ENCODE measurements at places on chromosomes 6 and 20.

- DNase-seq, result no peak
These were observed 100.9 kb upstream of the PRDM1 start for GRCh38 chr6:105985098-105985815.

- no peak for DNase-seq
These were observed 12.1 kb downstream of the HIVEP1 start for GRCh38 chr6:12024216-12024615.

DNA sequence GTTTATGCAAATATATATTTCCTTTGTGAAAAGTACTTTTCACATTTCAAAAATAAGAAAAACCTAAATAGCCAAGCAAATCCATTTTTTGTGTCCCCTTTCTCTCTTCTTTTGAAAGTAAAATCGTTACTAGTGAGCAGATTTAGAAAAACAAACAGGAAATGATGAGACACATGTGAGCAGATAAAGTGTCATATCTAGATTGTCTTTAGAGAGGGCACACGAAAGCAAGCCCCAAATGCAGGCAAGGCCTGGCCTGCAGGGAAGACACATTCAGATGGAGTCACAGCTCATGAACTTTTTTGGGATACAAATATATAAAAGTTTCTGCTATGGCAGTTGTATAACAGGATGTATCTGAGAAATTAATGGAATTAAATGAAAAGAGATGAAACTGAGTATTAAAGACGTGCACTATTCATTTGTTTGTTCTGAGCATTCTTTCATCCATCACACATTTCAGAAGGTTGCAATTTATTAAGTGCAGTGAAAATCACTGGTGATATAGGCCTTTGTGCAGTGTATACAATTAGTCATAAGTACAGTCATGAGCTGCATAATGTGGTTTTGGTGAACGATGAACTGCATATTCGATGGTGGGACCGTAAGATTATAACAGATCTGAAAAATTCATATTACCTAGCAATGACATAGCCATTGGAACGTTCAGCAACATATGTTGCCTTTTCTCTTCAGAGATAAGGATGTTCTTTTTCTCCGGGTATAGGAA lies 101.4 kb downstream of the PACRG start:
- no peak for DNase-seq

DNA sequence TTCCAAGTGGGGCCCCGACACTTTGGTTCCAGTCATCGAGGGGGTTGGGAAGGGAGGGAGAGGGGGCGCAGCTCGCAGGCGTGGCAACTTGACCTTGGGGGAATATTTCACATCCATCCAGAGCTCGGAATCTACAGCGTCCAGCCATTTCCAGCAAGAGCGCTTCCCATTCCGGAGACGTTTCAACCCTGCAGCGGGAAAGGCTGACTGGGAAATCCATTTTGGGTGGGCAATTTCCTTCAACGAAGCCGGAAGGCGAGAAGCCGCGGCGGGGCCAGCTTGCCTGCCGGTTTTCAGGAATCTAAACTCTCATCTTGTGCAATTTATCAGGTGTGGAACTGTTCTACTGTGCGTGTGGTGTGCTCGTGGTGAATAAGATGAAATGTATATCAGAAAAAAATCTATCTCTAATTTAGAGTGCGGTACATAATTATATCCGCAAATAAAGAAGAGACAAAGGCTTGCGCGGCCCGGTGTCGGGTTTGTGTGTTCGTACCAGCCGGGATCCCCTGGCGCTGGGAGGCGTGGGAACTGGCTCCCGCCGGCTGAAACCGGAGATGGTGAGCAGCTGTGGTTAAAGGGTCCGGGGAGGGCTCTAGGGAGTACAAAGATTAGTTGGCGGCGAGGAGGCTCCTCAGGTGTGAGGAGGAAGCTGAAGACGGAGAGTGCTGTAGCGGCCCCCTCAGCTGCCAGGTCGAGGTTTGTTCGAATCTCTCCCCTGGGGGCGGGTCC lies 4.8 kb downstream of the SLC32A1 start:
- no peak for DNase-seq

- no peak for DNase-seq
These were observed 297.9 kb downstream of the TBC1D7 start for GRCh38 chr6:13030396-13030795.

DNA sequence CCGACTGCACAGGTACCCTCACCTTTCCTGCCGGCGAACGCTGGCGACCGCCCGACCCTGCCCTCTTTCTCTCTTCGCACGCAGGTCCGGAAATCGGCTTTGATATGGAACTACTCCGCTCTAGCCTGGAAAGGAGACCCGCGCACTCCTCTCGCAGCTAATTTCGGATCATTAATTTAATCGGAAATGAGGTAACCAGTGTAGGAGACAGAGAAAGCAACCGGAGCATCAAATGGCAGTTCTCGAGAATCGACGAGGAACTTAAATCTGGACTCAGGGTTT lies 949 bp upstream of the ATXN1 start:
- DNase-seq, result peak; percentile 66

GRCh38 chr6:121135425-121135824 lies 198.9 kb downstream of the TBC1D32 start:
- no peak for DNase-seq

DNA sequence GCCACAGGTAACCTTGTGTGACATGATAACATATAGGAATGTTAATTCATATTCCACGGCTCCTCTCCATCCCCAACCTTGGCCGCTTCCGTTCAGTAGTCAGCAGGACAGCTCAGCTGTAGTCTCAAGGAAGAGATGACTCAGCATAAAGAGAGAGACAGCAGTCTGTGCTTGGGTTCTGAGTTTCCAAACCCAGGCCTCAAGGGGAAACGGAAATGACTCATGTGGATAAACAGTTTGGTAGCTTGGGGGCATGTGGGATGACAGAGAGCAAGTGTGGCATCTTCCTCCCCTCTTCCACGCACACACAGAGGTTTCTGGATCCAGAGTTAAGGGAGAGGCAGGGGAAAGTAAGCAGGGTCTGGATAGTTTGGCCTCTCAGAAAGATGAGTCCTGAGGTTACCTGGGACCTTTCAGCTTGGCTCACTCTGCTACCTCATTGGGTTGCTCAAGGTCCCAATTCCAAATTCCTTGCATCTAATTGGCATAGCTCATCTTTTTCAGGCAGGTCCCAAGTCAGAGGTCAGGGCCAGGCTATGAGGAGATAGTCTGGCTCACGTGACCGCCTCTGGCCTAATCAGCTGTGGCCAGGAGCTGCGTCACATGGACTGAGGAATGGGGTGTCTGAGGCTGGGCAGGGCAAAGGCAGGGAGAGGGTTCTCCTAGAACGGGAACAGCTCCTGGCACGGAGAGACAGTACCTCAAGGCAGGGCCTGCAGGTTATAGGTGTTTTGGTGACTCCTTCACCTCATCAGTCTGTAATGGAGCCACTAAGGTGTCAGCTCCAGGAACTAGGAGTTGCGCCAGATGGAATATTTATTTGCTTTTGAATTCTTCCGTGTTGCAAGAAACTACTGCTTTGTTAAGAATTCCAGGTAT lies 36.5 kb upstream of the MLN start:
- peak; percentile 71 for DNase-seq

GRCh38 chr6:24902782-24903181 lies 33.0 kb downstream of the RIPOR2 start:
- no peak for DNase-seq

GRCh38 chr6:108165714-108166663 lies at the start of gene NR2E1:
Gene NR2E1, plus strand, starts transcription at chr6:108166022. Its CDS starts 744 bp downstream, at chr6:108166766.
- no peak for DNase-seq

- no peak for DNase-seq
These were observed 102.3 kb downstream of the DLL1 start for GRCh38 chr6:170188571-170189001.

DNA sequence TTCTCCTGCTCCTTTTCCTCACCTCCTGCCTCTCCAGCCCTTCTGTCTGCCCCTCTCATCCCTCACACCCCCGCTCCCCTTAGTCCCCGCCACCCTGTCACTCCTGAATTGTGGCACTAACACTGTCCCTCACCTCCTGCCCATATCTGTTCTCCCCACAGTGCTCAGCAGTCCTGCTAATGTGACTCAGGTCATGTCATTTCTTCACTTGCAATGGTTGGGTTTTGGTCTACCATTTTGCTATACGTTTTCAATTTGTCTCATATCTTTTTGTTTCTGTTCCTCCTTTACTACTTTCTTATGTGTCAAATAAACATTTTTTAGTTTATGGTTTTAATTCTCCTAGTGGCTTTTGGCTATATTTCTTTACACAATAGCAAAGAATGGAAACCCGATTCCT lies 1.3 kb upstream of the HLA-B start:
- DNase-seq, result no peak

DNA sequence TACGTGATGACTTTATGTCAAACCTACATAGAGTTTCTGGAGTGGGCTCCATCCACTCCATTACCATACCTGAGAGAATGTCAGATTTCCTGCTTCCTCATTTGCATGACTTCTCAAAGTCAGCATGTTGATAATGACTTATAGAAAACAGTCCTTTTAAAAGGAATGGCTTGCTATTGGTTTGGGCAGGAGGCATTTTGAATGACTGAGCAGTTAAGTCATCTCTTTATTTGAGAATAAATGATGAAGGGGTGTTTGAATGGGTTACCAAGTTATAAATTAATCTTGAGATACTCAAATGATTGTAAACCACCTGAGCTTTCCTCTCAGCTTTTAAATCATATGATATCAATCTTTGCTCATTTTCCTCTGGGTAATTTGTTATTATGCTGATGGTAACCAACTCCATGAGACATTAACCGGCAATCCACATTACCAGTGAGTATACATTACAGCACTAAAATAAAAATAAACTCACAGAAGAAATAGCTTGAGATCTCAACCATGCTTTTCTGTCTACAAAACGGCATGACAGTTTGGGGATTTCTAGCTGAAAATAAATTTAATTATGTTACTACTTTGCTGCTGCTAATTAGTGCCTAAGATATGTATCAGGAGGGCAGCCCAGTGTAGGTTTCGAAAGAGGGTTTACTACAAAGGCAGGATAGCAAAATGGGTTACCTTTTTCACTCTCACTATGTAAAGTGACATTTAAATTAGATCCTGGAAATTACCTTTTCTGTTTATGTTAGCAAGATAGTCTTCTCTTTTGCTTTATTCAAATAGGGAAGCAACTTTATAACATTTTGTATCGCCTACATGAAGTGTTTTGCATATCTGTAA lies 78.8 kb downstream of the RPS12 start:
- DNase-seq, result no peak

- no peak for DNase-seq
These were observed 256.5 kb downstream of the HACE1 start for GRCh38 chr6:104603108-104603745.

DNA sequence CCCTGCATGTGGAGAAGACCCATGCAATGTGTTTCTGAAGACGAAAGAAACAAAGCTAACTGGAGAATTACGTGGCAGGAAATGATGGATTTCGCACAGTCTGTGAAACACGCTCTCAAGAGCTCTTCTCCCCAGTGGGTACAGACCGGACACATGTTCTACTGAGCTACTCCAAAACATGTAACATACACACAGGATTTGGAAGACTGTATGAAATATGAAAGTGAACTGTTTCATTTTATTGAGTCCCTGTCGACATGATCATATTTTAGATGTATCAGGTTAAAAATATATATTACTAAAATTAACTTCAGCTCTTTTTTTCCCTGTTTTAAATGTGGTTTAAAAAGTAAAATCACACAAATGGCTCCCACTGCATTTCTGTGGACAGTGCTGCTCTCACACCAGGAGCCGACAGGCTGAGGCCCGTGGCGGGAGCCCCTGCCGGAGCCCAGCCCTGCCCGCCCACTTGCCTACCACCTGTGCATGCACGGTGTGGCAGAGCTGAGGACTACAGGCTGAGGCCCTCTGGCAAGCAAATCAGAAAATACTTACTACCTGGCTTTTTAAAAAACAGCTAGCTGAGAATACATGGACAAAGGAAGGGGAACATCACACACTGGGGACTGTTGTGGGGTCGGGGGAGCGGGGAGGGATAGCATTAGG lies 58.9 kb upstream of the NXT1 start:
- DNase-seq, result no peak

- DNase-seq, result no peak
These were observed 48.9 kb upstream of the OLIG3 start for GRCh38 chr6:137543114-137543513.

- no peak for DNase-seq
These were observed 447.7 kb downstream of the PHF3 start for GRCh38 chr6:64083261-64083660.

DNA sequence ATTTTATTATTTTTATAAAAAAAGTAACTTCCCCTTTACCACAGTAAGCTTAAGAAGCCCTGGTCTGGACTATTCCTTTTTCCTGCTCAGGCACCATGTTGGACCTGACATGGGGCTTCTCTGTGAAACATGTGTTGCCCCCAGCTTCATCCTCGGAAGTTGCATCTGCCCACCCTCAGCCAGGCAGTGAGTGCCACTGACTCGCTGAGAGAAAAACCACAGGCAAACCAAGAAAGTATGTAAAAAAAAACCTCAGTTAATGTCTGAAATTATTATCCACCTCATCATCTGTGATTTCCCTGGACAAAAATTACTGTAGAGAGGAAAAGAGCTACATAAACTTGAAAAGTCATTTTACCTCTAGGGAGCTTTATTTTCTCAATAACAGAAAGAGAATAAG lies 109.9 kb upstream of the MCHR2 start:
- DNase-seq, result no peak

DNA sequence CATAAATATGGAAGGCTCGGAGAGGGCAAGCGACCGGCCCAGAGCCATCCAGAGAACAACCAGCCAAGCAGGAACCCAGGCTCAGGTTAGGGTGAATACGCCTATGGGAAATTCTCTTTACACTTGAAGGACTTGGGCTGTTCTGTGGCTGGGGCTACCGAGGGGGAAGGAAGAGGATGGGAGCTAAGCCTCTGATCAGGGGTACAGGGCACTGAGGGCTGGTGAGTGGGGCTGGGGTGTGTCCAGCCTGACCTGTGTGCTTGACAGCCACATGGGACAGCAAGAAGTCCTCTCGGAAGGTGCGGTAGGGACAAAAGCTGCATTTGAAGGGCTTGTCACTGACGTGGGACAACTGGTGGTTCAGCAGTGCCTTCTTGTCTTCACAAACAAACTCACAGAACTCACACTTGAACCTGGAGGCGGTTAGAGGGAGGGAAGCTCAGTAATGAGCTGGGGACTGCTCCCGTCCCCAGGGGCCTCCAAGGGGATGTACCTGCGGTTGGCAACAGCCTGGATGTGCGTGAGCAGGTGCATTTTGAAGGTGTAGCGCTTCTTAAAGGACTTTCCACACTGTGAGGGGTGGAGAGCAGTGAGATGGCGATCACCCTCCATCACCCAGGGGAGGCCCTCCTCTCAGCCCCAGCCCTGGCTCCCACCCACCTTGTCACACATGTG lies 11.9 kb downstream of the ZNF335 start:
- peak; percentile 66 for DNase-seq

GRCh38 chr20:21322083-21322710 lies 19.1 kb downstream of the XRN2 start:
- no peak for DNase-seq

GRCh38 chr6:119259027-119259426 lies 90.5 kb downstream of the MAN1A1 start:
- DNase-seq, result no peak
